NCI-H446 treated with DMSO at 0.1 percent for 48 hours (cell line): ENCODE measurements at places on chromosomes 3 and 15.

GRCh38 chr3:197258168-197258755 lies 40.1 kb downstream of the DLG1 start:
- DNase-seq, result no peak

DNA sequence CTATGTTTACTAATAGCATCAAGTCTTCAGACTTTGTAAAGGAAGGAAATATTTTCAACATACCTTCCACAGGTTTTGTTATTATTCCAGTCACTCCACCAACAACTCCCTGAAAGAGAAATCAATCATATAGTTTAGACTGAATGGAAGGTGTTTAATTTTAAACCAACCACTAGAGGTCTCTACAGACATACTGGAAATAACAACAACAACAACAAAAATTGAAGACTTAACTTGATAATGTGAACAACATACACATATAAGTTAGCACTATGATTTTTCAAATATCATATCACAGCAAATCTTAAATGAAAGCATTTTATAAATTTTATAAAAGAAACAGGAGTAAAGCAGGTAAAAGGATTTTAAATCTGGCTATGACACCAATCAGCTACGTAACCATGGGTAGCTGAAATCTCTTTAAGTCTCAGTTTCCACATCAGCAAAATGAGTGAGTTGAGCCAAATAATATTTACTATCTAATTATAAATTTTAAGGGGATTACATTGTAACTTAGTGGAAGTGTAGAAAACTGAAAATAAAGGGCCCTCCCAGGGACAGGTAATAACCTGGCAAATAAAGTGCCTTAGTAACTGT lies 188.2 kb downstream of the VPS13C start:
- DNase-seq, result peak; percentile 1

DNA sequence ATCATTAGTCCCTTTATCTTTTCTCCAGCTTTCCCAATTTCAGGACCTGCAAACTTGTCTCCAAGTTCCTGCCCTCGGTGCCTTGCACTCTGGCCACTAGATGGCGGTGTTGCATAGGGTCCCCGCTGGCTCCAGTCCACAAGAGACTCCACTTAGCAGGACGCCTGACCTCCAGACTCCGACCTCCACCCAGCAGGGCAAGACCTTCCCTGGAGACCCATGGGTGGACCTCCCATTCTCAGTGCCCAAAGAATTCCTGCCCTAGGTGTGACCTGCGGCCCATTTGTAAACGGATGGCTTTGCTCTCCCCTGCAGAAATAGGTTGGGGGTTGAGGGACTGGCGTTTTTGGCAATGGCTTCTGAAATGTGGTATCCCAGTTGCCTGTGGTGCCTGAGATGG lies 82.6 kb downstream of the LSM3 start:
- DNase-seq, result no peak

DNA sequence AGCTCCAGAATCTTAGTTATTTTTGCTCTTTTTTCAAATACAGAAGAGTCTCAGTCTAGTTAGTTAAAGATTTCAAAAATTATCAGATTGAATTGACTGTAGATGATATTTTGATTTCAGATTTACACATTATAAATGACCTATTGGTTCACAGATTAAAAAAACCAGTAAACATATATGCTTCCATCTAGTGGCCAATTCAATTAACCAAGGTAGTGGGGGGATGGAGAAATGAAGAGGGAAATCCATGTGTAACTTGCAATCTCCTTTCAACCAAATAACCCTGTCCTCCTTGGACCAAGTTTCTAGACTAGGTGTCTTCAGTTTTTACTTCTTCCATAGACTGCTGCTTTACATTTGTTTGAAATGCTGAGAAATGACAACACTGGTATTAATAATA lies 789.8 kb downstream of the ROBO1 start:
- DNase-seq, result no peak

- DNase-seq, result no peak
These were observed 8.1 kb upstream of the POC1A start for GRCh38 chr3:52162250-52162872.
